Breast epithelium (tissue), 4 donors: ENCODE measurements at places on chromosomes 11 and 22.

- DNase-seq, result no peak
Measured at GRCh38 chr11:83540112-83540675, 254.0 kb upstream of the CCDC90B start.

DNA sequence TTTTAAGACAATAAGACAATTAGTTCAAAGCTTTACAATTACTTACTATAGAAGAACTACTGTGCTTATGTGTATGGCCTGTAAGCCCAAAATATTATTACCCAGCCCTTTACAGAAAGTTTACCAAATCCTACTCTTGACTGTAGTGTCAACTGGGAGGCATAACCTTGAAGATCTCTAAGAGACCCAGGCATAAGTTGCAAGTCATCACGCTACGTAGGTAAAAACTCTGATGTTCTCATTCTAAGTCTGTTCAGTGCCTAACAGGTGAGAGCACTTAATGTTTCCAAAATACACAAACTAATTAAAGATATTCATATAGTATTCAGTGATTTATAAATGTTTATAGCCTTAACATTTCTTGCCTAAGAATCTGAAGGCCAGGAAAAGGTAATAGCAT, 12.9 kb downstream of the SESN3 start:
- no peak for DNase-seq

- no peak for DNase-seq
Measured at GRCh38 chr11:108891909-108892511, 227.1 kb downstream of the DDX10 start.

GRCh38 chr11:68843703-68844312, 2.1 kb upstream of the CPT1A start:
- DNase-seq, result peak; percentile 86

- no peak for DNase-seq
Measured at GRCh38 chr11:12915093-12915492, 94.0 kb upstream of the RASSF10 start.

GRCh38 chr11:61293867-61294716, 1.0 kb downstream of the VWCE start:
- no peak for DNase-seq

- DNase-seq, result no peak
Measured at GRCh38 chr11:96627376-96627775, 237.6 kb downstream of the JRKL start.

DNA sequence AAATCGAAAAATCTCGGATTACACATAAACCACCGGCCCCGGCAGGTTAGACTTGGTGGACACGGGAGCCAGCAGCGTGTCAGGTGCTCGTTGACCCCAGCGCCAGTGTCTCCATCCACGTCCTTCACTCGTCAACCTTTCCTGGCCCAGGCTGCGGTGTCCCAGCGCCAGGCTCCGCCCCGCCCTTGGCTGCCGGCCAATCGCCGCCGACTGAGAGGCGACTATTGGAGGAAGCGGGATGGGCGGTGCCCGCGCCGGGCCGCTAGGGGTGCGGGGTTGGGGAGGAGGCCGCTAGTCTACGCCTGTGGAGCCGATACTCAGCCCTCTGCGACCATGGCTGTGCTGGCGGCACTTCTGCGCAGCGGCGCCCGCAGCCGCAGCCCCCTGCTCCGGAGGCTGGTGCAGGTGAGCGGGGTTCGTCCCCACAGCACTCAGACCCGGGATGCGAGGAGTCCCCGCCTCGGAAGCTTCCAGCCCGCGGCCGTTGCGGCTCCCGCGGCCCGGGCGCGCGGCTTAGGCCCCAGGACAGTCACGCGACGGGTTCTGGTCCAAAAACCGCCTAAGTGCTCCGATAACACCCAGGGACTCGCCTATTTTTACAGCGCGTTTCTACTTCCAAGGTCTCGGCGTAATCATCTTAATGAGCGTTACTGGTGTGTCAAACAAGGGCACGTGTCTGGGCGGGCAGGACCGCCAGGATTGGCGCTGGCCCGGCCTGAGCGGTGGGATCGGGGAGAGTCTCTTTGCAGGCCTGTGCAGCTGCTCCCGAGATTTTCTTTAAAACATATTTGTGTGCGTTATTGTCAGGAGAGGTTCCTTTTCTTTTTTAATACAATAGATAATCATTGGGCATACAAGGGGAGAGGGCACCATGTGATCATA, at the start of gene ACAT1:
Gene ACAT1 (plus strand): TSS at position 294 of the 882 bp plus-strand sequence. CDS start 40 bp downstream, at position 334.
- peak; percentile 98 for DNase-seq

DNA sequence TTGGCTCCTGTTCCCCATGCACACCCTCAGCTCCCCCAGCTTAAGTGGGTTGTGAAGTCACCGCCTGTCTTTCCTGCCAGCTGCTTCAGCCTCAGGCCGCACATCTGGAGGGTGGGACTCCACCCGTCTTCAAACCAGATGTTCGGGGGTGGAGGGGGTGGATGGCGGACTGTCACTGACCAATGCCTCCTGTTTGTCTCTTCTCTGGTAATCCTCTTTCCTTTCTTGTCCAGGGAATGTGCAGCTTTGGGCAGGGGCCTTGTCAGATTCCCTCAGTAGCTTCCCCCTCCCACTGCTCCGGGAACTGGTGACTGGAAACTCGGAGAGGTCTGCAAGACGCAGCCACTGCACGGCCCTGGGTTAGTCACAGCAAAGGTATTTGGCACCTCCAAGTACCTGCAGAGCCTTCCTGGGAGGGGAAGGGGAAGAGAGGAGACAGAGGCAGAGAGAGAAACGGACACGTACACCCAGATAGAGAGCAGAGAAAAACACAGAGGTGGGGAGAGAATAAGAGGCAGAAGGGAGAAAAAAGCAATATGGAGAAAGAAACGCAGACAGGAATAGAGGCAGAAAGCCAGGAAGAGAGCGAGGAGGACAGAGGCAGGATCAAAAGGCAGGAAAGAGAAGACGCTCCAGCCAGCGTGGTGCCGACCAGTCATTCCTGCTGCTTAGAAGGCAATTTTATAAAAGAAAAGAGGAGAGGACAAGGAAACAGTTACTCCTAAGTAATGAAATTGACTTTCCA, 56.1 kb upstream of the TIMP3 start:
- DNase-seq, result no peak

GRCh38 chr11:58999291-58999680, 60.0 kb downstream of the GLYATL1 start:
- no peak for DNase-seq

DNA sequence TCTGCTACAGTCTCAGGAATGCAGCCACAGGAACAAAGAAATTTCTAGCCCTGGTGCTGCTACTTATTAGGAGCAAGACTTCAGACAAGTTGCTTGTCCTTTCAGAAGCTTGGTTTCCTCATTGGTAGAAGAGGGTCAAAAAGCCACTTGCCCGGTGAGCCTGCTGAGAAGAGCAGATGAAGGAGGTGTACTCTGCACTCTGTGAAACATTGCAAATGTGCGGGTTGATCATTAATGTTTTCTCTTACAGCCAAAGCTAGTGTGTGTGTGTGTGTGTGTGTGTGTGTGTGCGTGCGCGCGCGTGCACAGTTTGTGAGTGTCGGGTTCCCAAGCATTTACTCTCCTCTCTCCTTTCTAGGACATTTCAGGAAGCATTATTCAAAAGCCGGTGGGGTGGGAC, 86.3 kb upstream of the NNMT start:
- no peak for DNase-seq

DNA sequence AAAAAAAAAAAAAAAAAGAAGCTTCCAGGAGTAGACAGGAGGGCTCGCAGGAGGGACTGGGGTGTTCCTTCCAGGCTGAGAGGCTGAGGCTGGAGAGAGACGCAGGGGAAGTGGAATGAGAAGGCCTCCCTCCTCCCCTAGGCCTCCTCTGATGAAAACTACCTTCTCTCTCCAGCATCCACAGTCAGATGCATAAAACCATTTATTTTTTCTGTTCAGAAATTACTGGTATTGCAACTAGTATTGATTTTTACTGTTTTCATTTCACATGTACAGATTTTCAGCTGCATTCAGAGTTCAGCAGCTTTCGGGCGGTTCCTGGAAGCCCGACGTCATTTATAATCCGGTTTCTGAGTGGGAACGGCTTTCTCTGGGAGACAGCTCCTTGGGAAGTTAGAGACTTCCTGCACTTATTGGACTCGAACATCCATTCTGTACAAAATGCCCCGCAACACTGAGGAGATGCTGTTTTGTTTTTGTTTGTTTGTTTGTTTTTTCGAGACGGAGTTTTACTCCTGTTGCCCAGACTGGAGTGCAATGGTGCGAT, 6.9 kb upstream of the NFAM1 start:
- no peak for DNase-seq

DNA sequence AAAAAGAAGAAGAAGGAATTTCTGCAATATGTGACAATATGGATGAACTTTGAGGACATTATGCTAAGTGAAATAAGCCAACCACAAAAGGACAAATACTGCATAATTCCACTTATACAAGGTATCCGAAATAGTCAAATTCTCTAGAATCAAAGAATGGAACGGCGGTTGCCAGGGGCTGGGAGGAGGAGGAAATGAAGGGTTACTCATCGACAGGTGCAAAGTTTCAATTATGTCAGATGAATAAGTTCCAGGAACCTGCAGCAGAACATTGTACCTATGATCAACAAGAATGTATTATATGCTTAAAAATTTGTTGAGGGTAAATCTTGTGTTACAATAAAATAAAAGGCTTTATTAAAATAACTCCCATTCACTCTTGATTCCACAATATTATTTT, 49.0 kb downstream of the SC5D start:
- DNase-seq, result no peak

DNA sequence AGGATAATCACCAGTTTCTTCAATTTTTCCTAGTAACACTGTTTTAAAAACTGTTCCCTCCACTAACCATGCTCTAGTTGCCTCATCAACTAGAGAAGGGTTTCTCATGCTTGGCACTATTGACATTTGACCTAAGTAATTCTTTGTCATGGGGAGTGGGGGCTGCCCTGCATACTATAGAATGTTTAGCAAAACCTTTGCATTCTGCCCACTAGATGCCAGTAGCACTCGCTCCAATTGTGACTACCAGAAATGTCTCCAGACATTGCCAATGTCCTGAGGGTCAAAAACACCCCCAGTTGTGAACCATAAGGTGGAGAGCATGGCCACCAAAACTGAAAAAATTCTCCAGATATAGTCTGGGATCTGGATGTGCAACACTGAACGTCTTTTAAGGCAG, 27.6 kb upstream of the BMAL1 start:
- DNase-seq, result no peak

DNA sequence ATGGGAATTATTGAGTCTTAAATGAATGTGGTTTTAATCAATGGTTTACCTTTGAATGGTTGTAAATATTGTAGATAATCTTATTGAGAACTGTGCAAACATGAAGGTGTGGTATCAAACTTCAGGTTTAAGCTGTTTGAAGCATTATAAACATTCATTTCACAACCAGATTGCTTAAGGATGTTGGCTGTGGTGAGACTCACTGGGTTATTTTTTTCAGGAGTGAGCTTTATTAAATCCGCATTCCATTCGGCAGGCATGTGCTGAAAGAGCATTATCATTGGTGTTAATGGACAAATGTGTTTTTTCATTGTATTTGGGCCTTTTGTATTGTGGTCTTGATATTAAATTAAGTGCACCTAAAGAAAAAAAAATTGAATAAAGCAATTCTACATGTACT, 9.7 kb downstream of the MMP3 start:
- no peak for DNase-seq

DNA sequence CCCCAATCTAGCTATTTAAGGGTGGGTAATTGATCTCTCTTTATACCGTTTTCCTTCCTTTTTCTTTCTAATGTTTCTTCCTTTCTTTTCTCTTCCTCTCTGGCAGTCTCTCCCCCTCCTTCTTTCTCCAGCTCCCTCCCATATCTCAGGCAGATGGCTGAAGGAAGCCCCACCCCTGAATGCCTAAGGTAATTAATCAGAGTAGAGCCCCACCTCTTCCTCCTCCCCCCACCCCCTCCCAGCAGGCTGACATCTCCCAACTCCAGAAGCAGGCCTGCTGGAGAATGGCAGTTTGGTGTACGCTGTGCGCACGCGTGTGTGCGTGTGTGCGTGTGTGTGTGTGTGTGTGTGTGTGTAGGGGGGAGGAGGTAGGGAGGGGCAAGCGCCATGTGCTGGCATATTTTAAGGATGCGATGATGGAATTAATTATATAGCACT, 122.6 kb downstream of the APOL5 start:
- peak; percentile 68 for DNase-seq

GRCh38 chr22:11360632-11361031, 4167.4 kb upstream of the OR11H1 start:
- no peak for DNase-seq

DNA sequence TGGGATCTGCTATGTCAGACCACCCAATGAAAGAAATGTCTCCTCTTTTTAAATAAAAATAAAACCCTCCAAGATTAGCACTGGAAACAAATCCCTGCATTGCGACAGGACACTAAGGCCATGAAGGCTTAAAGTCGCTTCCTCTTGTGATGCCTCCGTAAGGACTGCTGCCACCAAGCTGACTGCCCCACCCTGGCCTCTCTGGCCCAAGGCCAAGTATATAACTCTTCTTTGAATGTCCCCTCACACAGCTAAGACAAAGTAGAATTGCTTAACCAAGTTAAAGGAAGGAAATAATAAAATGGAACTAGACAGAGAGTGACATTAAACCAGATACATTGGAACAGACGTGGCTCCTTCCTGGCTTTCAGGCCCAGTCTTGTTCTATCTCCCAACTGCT, 7.5 kb upstream of the NRGN start:
- DNase-seq, result no peak

GRCh38 chr11:63889344-63889743, 27.6 kb downstream of the RCOR2 start:
- DNase-seq, result no peak

DNA sequence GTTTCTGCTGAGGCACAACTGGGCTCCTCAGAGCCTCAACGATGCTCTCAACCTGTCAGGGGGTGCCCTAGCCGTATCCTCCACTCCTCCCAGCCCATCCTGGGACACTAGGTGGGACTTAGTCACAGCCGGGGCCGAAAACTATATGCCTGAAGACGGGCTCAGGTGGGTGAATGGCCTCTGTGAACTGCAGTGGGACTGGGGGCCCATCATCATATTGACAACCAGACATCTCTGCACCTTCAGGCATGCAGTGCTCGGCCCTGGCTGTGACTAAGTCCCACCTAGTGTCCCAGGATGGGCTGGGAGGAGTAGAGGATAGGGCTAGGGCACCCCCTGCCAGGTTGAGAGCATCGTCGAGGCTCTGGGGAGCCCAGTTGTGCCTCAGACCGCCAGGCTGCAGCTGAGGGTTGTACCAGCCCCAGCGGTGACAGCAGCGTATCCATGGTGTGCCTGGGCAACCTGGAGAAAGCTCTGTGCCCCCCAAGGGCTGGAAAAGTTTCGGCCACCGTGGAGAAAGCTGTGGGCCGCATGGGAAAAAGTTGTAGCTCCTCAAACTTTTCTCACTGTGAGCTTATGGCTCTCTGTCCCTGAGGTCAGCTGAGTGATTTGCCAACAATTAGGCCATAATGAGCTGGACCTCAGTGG, 88.9 kb downstream of the RRM1 start:
- no peak for DNase-seq

- no peak for DNase-seq
Measured at GRCh38 chr11:1751531-1751921, 1.1 kb upstream of the IFITM10 start.

GRCh38 chr11:79101656-79102055, 339.2 kb downstream of the TENM4 start:
- DNase-seq, result no peak

DNA sequence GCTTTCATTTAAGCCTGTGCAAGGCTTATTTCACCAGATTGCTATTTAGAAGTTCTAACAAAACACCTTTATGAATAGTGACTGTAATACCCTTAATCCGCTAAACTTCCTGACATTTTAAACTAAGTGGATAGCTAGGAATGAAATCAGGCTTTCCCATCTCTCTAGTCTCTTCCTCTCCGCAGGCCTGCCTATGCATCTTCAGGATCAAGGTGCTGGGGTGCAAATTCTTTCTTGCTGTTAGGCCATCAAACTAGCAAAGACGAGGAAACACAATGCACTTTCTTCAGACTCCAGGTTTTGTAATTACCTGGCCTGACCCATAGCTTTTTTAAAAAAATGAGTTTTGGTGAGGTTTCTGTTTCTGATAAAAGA, 149.4 kb downstream of the DBX1 start:
- no peak for DNase-seq
